Adrenal gland (tissue), 19 donors: ENCODE measurements at places on chromosomes 16 and 17. TPM values are rescaled to one million over a fixed set of nuclear protein-coding genes. Genes with fewer than 3 reads are reported as not detected.

GRCh38 chr17:17724307-17725010 lies 43.2 kb downstream of the RAI1 start:
- no peak for DNase-seq

GRCh38 chr17:75635610-75636202 lies 2.5 kb downstream of the SMIM5 start:
- DNase-seq: no peak

- DNase-seq: no peak
Measured at GRCh38 chr17:56624309-56624708, 30.8 kb downstream of the NOG start.

GRCh38 chr17:34589120-34589965 lies 10.0 kb downstream of the TMEM132E start:
- no peak for DNase-seq

DNA sequence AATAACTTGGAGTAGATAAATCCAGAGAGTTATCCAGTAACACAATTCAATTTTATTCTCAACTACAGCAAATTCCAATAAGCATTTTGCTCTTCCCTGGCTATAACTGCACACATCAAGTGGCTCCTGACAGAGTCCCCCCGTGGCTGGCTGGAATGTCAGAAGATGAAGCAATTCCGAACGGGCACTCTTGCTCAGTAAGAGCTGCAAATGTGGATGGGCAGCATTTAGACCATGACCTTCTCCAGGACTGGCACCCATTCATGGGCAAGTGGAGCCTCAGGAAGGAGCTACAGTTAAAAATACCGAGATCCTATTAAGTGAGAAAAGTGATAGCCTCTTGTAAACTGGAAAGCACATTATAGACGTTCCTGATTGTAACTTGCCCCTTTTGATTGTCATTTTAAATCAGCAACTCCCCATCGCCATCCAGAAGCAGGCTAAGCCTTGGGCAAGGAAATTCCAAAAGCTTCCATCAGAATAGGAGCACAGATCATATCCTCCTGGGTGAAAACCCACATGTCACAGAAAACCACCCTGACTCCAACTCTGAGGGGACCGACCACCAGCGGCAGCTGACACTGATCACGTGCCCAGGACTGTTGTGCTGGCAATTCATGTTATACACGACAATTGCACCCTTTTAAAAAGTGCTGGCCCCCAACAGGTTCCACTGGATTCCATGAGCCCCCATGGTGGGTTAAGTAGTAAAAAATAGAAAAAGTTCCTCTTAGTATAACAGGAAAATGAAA lies 7.1 kb downstream of the UBE2O start:
- DNase-seq: no peak

GRCh38 chr17:17729620-17730249 lies 48.5 kb downstream of the RAI1 start:
- DNase-seq: no peak

Gene CA10
- total RNA-seq: not detected

Gene HSD17B1
- total RNA-seq: 1.1 TPM

Gene CRYBA1
- total RNA-seq: not detected

Gene GRIN2A
- 0.41 TPM for total RNA-seq
